ENCODE measurements at places on chromosomes 1 and 21.

GRCh38 chr1:198623752-198624647 lies 14.8 kb upstream of the PTPRC start:
- no peak for DNase-seq

DNA sequence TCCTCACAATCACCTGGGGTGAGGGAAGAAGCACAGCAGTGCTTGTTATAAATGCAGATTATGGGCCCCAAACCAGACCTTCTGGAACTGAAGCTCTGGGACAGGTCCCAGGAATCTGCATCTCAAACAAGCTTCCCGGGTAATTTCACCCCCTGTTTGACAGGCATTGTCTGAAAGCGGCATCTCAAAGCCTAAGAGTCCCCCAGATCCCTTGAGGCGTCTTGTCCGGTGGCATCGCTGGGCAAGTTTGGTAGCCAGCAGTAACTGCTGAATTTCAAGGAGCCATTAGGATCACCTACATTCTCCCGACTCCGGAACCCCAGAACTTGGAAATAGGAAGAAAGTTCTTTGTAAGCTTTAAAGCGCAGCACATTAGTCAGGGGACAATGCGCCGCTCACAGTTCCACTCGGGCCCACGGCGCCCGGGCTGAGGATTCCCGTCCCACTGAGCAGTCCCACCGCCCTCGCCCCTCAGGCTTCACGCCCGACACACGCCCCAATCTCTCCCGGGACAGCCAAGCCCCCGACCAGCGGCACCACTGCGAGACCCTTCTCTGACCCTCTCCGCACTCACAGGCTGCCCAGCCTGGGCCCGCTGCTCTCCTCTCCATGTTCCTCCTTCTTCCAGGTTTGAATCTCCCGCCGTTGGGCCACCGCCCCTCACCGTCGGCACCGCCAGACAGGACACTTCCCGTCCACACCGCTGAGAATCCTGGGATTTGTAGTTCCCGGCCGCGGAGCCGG lies at the start of gene IQGAP3:
Gene IQGAP3 (minus strand): TSS at position 647 of the 744 bp plus-strand sequence. CDS start 36 bp downstream, at position 611.
- DNase-seq, result peak; percentile 46

DNA sequence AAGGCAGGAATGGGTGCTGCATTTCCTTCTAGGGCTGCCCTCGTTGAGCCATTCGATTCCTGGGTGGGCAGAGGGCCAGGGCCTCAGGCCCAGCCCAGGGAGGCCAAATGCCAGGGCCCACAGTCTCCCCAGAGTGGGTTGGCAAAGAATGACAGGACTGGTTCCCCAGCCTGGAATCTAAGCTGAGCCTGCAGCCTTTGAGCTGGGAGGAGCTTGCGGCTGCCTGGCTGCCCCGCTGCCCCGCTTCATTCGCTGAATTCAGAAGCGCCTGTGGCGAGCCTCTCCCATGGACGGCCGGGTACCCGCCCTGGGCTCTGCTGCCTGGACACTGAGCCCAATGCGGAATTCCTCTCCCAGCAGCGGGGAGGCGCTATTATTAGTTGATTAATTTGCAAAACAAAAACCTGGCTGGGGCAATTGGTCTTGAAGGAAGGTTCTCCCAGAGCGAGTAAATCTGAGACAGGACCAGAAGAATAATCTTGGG lies 32.3 kb upstream of the TARDBP start:
- no peak for DNase-seq

GRCh38 chr21:39388811-39389155 lies 39.9 kb upstream of the HMGN1 start:
- no peak for DNase-seq

DNA sequence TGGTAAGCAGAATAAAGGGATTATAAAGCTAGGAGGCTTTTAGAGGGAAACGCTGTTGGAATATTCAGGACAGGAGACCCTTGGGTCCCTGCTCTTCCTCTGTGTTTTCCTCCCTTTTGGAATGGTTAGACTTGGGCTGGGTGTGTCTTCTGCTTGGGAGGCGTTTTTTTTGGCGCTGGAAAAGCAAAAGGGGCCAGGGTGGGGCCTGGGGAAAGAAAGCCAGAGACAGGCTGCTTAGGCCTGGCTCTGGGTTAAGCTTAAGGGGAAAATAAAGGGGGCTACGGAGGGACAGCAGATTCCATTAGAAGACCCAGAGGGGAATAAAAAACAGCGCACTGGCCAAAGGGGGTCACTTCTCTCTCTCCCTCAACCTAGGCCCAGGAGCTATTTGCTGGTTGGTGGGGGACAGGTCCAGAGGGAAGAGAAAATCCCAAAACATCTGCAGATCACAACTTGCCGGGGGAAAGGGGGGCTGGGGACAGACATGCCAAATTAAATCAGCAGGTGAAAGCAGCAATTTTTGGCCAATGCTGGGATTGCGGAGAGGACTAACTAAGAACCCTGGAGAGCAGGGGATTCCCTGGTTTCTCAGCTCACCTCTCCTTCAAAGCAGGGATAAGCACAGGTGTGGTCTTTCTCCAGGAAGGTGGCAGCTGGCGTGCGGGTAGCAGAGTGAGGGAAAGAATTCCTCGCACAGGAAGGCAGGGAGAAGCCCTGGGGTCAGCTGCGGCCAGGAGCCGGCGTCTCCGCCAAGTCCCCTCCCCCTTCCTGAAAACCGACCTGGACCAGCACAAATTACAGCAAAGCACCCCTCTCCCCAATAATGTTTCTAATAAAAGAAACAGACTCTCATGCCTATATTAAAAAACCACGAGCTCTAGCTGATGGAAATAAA lies 82.2 kb upstream of the AK4 start:
- no peak for DNase-seq

DNA sequence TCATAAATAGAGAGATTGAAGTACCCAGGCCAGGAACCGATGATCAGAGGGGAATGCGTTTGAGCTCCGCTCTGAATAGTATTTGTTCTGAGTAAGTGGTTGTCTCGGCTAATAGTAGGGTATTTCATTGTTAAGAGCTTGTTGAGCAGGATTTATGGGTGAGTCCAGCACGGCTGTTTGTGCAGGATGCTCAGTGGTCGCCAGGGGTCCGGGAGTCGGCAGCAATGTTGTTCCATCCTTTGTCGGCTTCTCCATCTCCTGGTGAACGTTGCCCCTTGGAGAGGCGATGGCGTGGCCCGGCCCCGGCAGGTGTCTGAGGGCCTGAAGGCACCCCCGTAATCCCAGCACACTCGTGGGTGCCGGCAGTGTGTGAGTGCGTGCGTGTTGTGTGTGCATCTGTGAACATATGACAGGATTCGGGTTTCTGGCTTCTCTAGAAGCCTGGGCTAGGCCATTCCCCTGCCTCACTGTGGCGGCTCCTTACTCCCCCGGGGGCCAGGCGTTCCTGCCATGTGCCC lies 160.8 kb upstream of the ARHGEF16 start:
- DNase-seq, result no peak

GRCh38 chr1:3135744-3136455 lies 66.9 kb downstream of the PRDM16 start:
- DNase-seq, result no peak

DNA sequence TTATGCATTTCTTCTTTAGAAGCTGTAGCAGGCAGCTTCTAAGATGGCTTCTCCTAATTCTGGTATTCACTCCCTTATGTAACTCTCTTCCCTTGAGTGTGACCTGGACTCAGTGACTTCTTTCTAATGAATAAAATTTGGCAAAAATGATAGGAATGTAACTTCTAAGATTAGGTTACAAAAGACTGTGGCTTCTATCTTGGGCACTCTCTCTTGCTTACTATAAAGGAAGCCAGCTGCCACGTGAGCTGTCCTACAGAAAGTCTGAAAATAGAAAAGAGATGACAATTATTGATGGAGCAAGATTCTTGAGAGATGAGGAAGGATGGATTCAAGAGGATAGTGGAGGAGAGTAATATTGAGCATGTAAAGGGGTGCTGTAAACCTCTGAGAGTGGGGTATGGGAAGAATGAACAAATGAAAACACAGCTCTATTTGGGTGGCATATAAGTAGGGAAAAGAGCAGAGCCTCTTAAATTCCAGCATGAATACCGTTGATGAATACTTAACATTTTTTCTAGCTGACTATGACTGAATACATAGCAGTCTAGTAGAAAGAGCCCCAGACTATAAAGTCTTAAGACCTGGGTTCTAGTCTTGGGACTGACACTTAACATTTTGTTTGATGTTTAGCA lies 5.5 kb downstream of the TSEN15 start:
- no peak for DNase-seq

DNA sequence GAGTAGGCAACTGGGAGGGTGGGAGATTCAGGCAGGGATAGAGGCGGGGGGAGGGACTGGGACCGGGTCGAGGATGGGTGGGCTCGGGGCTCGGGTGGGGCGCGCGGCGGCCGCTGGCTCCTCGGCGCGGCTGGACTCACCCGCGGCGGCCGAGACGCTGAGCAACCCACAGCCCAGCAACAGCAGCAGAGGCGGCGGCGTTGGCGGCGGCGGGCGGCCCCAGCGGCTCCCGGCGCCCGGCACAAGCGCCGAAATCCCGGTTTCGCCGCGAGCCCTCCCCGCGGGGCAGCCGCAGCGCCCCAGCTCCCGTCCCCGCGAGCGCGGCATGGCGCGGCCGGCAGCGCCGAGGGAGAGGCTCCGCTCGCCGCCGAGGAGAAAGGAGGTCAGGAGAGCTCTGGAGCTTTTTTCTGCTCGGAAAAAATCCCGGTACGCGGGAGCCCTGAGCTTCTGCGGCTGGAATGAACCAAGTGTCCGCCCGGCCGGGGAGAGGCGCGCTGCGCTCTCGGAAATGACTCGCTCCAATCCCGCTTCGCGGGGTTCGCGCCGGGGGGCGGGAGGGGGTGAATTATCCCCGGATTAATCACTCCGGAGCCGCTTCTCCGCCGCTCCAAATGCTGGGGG lies at the start of gene CSMD2:
Gene CSMD2 (minus strand): TSS at position 460 of the 621 bp plus-strand sequence. CDS start 133 bp downstream, at position 327.
- no peak for DNase-seq

DNA sequence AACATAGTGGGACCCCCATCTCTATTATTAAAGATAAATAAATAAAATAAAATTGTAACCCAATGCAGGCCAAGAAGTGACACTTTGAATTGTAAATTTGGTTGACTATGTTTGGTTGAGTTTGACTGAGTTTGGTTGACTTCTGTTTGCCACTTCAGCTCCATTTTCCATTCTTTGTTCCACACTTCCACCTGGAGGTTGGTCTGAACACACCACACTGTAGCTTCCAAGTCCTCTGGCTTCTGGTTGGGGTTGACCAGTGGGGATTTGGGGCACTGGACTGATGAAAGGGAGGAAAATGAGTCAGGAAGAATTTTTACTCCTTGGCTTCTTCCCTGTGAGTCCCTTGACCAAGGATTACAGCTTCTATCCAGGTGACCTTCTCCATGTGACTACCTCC lies 40.6 kb upstream of the DIPK1A start:
- no peak for DNase-seq

DNA sequence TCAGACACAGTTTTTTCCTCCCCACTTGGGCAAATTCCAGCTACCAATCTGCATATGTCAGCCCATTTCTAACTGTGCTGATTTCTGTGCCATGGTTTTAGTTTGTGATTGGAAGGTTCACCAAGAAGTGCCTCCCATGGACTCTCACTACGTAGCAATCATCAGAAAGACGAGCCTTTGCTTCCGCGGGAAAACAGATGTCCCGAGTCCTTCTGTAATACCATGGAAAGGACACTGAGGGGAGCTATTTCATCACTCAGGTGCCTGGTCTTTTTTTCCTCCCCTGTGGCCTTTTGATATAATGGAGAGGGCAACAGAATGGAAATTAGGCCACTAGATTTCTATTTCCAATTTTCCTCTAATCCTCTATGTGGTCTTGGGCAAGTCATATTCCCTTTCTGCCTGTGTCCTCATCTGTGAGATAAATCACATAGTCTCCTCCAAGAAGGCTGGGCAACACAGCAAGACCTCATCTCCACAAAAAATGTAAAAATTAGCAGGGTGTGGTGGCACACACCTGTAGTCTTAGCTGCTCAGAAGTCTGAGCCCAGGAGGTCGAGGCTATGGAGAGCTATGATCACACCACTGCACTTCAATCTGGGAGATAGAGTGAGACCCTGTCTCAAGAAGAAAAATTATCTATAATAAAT lies 24.8 kb downstream of the LEMD1 start:
- DNase-seq, result no peak

DNA sequence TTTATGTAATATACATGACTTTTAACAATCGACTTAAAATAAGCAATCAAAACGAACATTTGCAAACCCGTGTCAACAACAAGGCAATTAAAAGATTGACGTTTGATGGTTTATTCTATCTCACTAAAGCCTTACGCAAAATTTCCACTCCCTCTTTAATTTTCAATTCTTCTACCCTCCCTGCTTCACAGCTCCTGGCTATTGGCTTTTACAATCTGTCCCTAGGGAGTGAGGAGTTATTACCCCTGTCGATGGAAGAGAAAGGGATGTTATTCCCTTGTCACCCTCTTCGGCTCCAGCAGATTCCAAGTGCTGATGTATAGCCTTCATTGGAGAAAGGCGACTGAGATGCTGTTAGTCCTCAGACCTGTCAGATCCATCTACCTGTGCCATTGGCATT lies 161.3 kb downstream of the ZNF281 start:
- DNase-seq, result no peak

DNA sequence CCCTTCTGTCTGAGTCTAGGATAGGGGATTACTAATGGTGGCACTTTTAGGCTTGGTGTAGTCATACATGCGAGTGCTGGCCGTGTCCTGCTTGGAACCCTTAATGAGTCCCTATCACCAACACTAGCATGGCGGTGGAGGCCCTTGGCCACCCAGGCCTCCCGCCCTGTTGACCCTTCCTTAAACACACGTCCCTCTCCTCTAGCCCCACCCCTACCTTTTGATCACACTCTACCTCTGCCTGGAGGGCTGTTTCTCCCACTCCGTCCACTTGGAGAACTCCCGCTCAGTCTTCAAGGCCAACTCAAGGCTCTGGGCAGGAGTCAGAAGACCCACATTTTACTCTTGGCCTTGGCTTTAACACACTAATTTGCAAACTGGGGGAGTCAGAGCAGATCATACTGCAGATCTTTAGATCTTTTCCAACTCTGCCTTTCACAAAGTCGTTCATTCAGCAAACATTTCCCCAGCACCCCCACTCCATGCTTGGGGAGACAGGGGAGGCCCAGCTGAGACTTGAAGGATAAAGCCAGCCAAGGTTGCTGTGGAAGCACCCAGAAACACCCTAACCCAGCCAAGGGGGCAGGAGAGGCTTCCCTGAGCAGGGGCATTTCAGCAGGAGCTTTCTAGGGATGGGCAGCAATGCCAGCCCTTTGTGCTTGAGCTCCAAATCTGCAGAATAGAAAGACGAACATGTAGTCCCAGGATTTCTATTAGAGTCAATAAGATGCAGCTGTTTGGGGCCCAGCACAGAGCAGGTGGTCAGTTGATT lies 1.9 kb downstream of the PODN start:
- no peak for DNase-seq

DNA sequence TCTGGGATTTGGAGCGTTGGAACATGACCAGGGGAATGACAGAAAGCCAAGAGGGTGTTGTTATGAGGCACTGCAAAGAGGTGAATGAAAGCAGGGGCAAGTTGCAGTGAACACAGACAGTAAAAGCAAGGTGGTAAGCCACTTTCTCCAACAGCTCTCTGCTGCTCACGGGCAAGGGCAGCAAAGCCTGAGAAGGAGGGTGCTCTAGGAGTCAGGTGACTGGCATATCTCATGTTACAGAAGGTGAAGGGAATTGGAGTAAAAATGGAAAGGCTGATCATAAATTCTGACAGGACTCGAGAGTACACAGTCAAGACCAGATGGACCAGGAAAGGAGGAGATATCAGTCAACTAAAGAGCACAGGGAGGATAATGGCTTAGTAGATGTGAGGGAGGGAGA lies 14.5 kb downstream of the VAV3 start:
- DNase-seq, result no peak

GRCh38 chr1:217253351-217253750 lies 377.5 kb downstream of the GPATCH2 start:
- DNase-seq, result no peak
